ENCODE measurements at places on chromosomes 6 and 20. TPM values are rescaled to one million over a fixed set of nuclear protein-coding genes. Genes with fewer than 3 reads are reported as not detected.

- no peak overlapping the region for H3K27ac ChIP-seq
- H3K4me1 ChIP-seq = no peaks in the 10 kb centered on the region
- H3K36me3 ChIP-seq = no peaks in the 10 kb centered on the region
- no peak overlapping the region for H3K4me3 ChIP-seq
- H3K27me3 ChIP-seq = no peaks in the 10 kb centered on the region
Measured at GRCh38 chr20:55255016-55255415, 750.3 kb downstream of the CBLN4 start.

- no peaks in the 10 kb centered on the region for H3K27me3 ChIP-seq
- no peak overlapping the region for H3K27ac ChIP-seq
- DNase-seq = no peak
- H3K4me3 ChIP-seq = no peak overlapping the region
- no peaks in the 10 kb centered on the region for H3K4me1 ChIP-seq
Measured at GRCh38 chr6:167804281-167805013, 22.3 kb upstream of the AFDN start.

- DNase-seq = no peak
- no peak overlapping the region for H3K4me3 ChIP-seq
Measured at GRCh38 chr6:158826819-158827501, 7.8 kb upstream of the EZR start.

GRCh38 chr20:47205577-47206123 lies 150.8 kb downstream of the ZMYND8 start:
- no peak overlapping the region for H3K27ac ChIP-seq
- H3K4me3 ChIP-seq = no peak overlapping the region
- peaks cover 4% of the 10 kb centered on the region for H3K4me1 ChIP-seq
- peak; percentile 84 for DNase-seq
- peaks cover 12% of the 10 kb centered on the region for H3K36me3 ChIP-seq

DNA sequence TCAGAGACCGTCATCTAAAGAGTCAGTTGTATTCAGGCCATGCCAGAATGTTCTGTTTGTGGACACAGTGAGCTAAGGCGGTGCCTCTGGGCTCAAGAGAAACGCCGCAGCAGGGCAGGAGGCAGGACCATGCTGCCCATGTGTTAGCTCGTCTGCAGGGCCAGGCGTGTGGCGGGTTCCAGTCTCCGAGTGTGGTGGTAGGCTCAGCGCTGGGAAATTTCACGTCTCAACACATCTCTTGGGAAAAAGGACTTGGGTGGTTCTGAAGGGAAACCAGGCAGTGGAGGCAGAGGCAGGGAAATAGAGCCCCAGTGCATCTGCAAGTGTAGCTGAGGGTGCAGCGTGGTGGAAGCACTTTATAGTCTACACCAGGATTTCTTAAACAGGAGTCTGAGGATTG lies 56.9 kb upstream of the TAGAP start:
- no peak overlapping the region for H3K27ac ChIP-seq
- H3K27me3 ChIP-seq = 0 out of 2 replicates have a peak, but pooled peaks cover 6% of the 10 kb centered on the region
- H3K4me3 ChIP-seq = no peak overlapping the region
- no peak for DNase-seq
- no peaks in the 10 kb centered on the region for H3K36me3 ChIP-seq
- H3K4me1 ChIP-seq = no peaks in the 10 kb centered on the region

DNA sequence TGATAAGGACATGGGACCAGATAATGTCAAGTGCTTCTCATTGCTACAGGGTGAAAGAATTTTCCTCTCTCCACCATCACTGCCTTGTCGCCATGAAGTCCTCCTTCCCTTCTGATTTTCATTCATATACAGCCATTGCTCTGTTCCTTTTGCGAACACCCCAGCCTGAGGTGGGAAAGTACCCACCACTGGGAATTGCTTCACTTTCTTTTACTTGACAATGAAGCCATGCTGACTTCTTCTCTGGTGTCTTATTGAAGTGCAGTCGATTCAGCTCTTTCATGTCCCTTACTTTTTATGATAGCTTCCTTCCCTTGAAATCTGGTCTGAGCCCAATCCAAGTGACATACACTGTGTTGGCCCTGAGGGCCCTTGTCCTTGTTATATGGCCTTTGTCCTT lies 16.2 kb downstream of the DAAM2 start:
- peaks cover 39% of the 10 kb centered on the region for H3K4me1 ChIP-seq
- no peak for DNase-seq
- H3K27me3 ChIP-seq = no peaks in the 10 kb centered on the region
- H3K4me3 ChIP-seq = no peak overlapping the region
- no peaks in the 10 kb centered on the region for H3K36me3 ChIP-seq

DNA sequence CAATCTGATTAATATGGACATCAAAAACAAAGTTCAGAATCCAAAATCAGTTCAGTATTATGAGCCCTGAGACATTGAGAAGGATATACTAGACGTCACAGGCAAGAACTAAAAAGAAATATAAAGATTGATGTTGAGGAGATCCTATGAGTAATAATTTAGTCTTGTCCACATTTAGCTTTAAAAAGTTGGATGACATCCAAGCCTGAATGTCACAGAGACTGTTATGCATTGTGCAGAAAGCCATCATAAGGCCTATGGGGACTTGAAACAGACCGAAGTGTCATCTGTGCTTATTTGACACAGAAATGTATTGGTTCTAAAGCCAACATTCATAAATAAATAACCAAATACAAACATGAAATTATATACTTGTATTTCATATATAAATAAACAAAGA lies 581.8 kb upstream of the MMS22L start:
- no peak overlapping the region for H3K4me3 ChIP-seq
- no peaks in the 10 kb centered on the region for H3K36me3 ChIP-seq
- DNase-seq = no peak
- no peaks in the 10 kb centered on the region for H3K27me3 ChIP-seq

GRCh38 chr20:2911200-2911599 lies 37.9 kb downstream of the PTPRA start:
- H3K4me1 ChIP-seq = no peaks in the 10 kb centered on the region
- no peak overlapping the region for H3K4me3 ChIP-seq

DNA sequence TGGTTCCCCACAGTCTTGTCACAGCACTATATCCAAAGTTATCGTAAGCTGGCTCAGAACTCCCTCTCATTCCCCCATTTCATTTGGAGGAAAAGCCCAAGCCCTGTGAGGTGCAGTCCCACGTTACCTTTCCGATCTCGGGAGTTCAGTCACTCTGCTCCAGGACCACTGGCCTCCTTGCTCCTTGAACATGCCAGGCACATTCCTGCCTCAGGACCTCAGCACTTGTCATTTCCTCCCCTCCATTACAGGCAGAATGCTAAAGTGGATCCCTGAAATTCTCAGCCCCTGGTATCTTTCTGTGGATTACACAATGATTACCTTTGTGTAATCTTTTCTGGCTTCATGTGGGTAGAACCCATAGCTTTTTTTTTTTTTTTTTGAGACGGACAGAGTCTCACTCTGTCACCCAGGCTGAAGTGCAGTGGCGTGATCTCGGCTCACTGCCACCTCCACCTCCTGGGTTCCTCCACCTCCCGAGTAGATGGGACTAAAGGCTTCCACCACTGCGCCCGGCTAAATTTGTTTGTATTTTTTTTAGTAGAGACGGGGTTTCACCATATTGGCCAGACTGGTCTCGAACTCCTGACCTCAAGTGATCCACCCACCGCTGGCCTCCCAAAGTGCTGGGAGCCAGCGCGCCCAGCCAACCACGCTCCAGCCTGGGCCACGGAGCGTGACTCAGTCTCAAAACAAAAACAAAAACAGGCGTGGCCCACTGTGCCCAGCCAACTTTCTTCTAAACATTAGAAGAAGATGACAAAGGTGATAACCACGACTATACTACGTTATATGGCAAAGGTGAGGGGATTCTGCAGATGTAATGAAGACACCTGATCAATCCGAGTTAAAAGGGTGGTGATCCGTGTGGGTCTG lies 4.0 kb upstream of the OXT start:
- H3K27ac ChIP-seq = peak overlapping the region; percentile 83
- peaks cover 23% of the 10 kb centered on the region for H3K4me1 ChIP-seq
- no peak overlapping the region for H3K4me3 ChIP-seq
- DNase-seq = peak; percentile 82
- no peaks in the 10 kb centered on the region for H3K27me3 ChIP-seq

- no peaks in the 10 kb centered on the region for H3K27me3 ChIP-seq
- H3K4me3 ChIP-seq = no peak overlapping the region
- peak; percentile 1 for DNase-seq
- H3K4me1 ChIP-seq = no peaks in the 10 kb centered on the region
- H3K36me3 ChIP-seq = no peaks in the 10 kb centered on the region
- H3K27ac ChIP-seq = no peak overlapping the region
Measured at GRCh38 chr6:68343901-68344300, 291.2 kb upstream of the ADGRB3 start.

- no peak overlapping the region for H3K27ac ChIP-seq
- peaks cover 10% of the 10 kb centered on the region for H3K4me1 ChIP-seq
- H3K36me3 ChIP-seq = 0 out of 2 replicates have a peak, but pooled peaks cover 5% of the 10 kb centered on the region
- peak; percentile 54 for DNase-seq
- no peaks in the 10 kb centered on the region for H3K27me3 ChIP-seq
Measured at GRCh38 chr6:33213166-33213988, 5.1 kb downstream of the RING1 start.

- no peak for DNase-seq
- no peaks in the 10 kb centered on the region for H3K36me3 ChIP-seq
- no peak overlapping the region for H3K27ac ChIP-seq
- H3K27me3 ChIP-seq = no peaks in the 10 kb centered on the region
Measured at GRCh38 chr6:21898107-21898796, 304.7 kb downstream of the SOX4 start.

GRCh38 chr20:6767536-6768227 lies at the start of gene BMP2:
Gene BMP2 (plus strand): TSS chr20:6767686. CDS start chr20:6770127, 2,441 bp downstream.
- H3K27me3 ChIP-seq = peaks cover under 1% of the 10 kb centered on the region
- H3K36me3 ChIP-seq = no peaks in the 10 kb centered on the region
- peak within 1 kb of the TSS; percentile 78 for H3K4me3 ChIP-seq
- no peak within 1 kb of the TSS for H3K27ac ChIP-seq
- no peaks in the 10 kb centered on the region for H3K4me1 ChIP-seq
- DNase-seq = peak; percentile 76

DNA sequence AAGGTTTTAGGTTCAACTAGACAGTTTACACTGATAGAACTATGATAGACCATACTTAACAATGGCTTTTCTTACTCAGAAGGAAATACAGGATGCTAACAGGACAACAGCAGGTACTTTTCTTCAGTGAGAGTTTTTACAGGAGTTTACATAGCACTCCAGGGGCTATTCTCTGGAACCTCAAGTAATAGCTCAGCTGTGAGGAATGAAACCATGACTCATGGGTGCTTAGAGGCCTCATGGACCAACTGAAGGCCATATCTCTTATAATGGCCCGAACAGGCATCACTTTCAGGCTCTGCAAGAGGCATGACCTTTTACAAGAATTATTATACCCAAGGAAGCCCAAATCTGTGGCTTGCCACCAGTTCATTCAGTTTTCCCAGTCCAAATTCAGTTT lies 31.8 kb downstream of the TREML1 start:
- peak; percentile 42 for DNase-seq
- no peaks in the 10 kb centered on the region for H3K27me3 ChIP-seq
- no peak overlapping the region for H3K4me3 ChIP-seq
- H3K4me1 ChIP-seq = no peaks in the 10 kb centered on the region

DNA sequence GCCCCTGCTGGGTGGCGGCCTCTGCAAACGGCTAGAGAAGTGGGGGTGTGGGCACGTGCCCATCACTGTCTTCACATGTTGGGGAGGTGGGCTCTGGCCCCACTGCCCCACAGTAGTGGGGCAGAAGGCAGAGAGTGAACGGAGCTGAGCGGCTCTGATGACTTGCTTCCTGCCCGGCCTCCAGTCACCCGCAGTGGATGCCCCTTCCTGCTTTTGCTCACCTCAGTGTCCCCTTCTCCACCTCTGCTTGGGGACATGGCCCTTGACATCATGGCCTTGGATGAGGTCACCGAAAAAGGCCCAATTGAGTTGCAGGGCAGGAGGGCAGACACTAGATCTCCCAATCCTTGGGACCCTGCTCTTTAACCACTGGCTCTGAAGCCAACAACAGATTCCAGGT lies 40.1 kb downstream of the KCNK5 start:
- H3K4me1 ChIP-seq = no peaks in the 10 kb centered on the region
- H3K27ac ChIP-seq = no peak overlapping the region
- no peaks in the 10 kb centered on the region for H3K27me3 ChIP-seq
- no peak overlapping the region for H3K4me3 ChIP-seq
- H3K36me3 ChIP-seq = no peaks in the 10 kb centered on the region

- H3K36me3 ChIP-seq = no peaks in the 10 kb centered on the region
- no peak overlapping the region for H3K27ac ChIP-seq
- no peaks in the 10 kb centered on the region for H3K4me1 ChIP-seq
- no peak overlapping the region for H3K4me3 ChIP-seq
- peaks cover 3% of the 10 kb centered on the region for H3K27me3 ChIP-seq
Measured at GRCh38 chr6:47701363-47701762, 3.0 kb downstream of the ADGRF4 start.

GRCh38 chr6:128410584-128410983 lies 109.8 kb downstream of the PTPRK start:
- no peak for DNase-seq
- H3K36me3 ChIP-seq = no peaks in the 10 kb centered on the region
- H3K4me3 ChIP-seq = no peak overlapping the region

- H3K36me3 ChIP-seq = no peaks in the 10 kb centered on the region
- H3K4me1 ChIP-seq = peaks cover 35% of the 10 kb centered on the region
- DNase-seq = no peak
- H3K27me3 ChIP-seq = no peaks in the 10 kb centered on the region
Measured at GRCh38 chr6:140663772-140664171, 1289.3 kb upstream of the CITED2 start.

DNA sequence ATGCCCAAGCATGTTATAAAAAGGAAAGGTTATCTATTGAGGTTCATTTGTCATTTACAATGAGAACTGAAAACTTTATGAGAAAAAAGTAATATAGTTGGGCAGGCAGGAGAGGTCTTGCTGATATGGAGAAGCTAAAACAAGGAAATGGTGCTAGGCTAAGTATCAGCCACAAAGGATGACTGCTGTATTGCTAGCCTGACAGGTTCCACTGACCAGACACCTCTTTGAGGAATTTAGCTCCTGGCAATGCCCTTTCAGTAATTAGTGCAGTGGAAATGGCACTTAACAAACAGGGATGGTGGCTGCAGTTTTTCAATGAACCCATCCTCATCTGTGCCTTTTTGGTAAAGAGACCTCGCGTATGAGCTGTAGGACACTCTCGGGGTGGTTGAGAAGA lies 284.4 kb downstream of the ZFAND3 start:
- no peak for DNase-seq
- no peak overlapping the region for H3K4me3 ChIP-seq
- no peaks in the 10 kb centered on the region for H3K36me3 ChIP-seq
- H3K27me3 ChIP-seq = no peaks in the 10 kb centered on the region
- no peak overlapping the region for H3K27ac ChIP-seq

GRCh38 chr20:3042625-3043024 lies 797 bp upstream of the GNRH2 start:
- no peak overlapping the region for H3K27ac ChIP-seq
- H3K4me3 ChIP-seq = no peak overlapping the region
- DNase-seq = no peak
- peaks cover 7% of the 10 kb centered on the region for H3K4me1 ChIP-seq
- H3K36me3 ChIP-seq = peaks cover 6% of the 10 kb centered on the region

RAD21L1 gene
- 0.16 TPM for polyA plus RNA-seq

PACRG gene
- polyA plus RNA-seq = 0.42 TPM

SLC4A11 gene
- polyA plus RNA-seq = 1.2 TPM

EDN1 gene
- 4.1 TPM for polyA plus RNA-seq

ASIP gene
- polyA plus RNA-seq = not detected

TMEM14C gene
- 256 TPM for polyA plus RNA-seq

OXT gene
- 0.70 TPM for polyA plus RNA-seq

SIM1 gene
- polyA plus RNA-seq = 1.2 TPM

SLC35D3 gene
- polyA plus RNA-seq = not detected

KIF6 gene
- polyA plus RNA-seq = 0.87 TPM

BTN1A1 gene
- polyA plus RNA-seq = not detected

SPATA25 gene
- polyA plus RNA-seq = not detected

NHLRC1 gene
- polyA plus RNA-seq = 3.7 TPM

Measured in GM23248 (cell line).